ENCODE measurements at places on chromosomes 6 and 20.

GRCh38 chr20:44959638-44960102 is 527 bp downstream of the TOMM34 start:
- DNase-seq: no peak

- no peak for DNase-seq
These were observed 33.8 kb downstream of the ZNF217 start for GRCh38 chr20:53559816-53560215.

GRCh38 chr20:19815553-19815991 is 57.5 kb downstream of the RIN2 start:
- DNase-seq: peak; percentile 64

- peak; percentile 56 for DNase-seq
These were observed 16.8 kb upstream of the ARFGEF2 start for GRCh38 chr20:48904566-48905296.

- no peak for DNase-seq
These were observed 141.1 kb downstream of the SYNDIG1 start for GRCh38 chr20:24610341-24611115.

DNA sequence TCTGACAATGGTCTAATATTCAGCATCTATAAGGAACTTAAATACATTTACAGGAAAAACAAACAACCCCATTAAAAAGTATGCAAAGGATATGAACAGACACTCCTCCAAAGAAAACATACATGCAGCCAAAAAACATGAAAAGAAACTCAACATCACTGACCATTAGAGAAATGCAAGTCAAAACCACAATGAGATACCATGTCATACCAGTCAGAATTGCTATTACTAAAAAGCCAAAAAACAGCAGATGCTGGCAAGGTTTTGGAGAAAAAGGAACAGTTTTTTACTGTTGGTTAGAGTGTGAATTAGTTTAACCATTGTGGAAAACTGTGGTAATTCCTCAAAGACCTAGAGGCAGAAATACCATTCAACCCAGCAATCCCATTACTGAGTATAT is 339.0 kb upstream of the ADGRB3 start:
- no peak for DNase-seq

- no peak for DNase-seq
These were observed 445.1 kb upstream of the JAG1 start for GRCh38 chr20:11118802-11119380.

DNA sequence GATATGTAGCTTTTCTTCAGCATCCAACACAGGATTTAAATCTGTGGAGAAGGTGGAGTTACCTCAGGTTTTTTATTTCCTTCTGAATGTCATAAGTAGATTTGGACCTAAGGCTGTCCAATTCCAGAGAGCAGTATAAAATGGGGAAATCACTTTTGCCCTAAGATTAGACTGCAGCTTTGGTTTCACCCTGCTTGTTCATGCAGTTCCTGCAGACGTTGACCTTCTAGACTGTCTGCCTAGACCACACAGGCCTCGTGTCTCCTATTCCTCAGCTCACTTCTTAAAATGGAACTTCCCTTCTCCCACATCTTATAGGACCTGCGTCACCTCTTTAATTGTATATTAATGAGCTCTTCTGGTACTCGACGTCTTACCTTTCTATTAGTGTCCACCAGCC is 26.0 kb upstream of the C6orf62 start:
- no peak for DNase-seq

GRCh38 chr6:49635978-49636712 is 494 bp downstream of the RHAG start:
- no peak for DNase-seq

- DNase-seq: no peak
These were observed 90.5 kb upstream of the MBOAT1 start for GRCh38 chr6:20302702-20303251.

- DNase-seq: no peak
These were observed 231.3 kb downstream of the TFAP2C start for GRCh38 chr20:56860413-56860812.

DNA sequence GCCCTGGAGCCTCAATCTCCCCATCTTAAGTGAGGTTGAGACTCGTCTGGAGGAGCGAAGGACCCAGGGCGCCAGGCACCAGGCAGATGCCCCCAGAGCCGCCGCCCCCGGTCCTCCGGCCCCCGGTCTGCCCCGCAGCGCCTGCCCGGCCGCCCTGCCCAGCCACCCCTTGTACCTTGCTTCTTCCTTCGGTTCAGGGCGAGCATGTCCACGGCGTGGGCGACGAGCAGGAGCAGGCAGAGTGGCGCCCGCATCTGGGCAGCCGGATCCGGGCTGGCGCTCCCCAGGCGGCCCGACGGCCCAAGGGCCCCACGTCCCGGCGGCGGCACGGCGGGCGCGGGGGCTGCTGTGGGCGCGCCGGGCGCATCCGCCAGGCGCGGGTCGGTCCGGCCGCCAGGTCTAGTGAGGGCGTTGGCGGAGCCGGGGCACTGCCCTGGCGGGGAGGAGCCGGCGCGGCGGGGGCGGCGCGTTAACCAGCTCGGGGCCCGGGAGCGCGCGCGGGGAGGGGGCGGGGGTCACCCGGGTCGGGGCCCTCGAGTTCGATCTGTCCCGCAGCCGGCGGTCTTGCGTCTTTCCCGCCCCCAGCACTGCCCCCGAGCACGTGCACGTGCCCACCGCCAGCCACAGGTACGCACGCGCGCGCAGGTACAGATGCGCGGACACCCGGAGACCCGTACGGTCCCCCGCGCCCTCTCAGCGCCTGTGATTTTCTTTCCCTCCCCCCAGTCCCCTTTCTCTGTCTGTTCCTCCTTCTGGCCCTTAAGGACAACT is at the start of gene RSPO4:
RSPO4 (minus strand) TSS at position 401 of the 771 bp plus-strand sequence; CDS start at position 254, 147 bp downstream.
- no peak for DNase-seq

GRCh38 chr6:166678426-166678825 is 51.4 kb upstream of the RPS6KA2 start:
- peak; percentile 56 for DNase-seq

- DNase-seq: no peak
These were observed 59.6 kb downstream of the TIAM2 start for GRCh38 chr6:155054491-155055250.

DNA sequence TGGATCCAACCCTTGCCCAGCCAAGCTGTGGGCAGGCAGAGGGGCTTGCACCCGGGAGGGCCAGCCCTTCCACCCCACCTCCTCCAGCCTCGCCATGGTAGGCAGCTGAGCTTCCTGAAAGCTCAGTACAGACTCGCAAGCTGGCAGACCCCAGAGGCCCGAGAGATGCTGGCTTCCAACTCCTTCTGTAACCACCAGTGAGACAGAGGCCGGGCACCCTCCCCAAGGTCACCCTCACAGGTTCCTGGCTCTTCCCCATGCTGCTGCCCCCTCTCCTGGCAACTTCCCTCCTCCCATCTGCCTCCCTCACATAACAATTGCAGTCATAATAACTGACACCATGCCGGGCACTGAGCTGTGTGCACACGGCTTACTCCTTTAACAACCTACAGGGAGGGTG is 26.2 kb upstream of the NOL4L start:
- DNase-seq: no peak

DNA sequence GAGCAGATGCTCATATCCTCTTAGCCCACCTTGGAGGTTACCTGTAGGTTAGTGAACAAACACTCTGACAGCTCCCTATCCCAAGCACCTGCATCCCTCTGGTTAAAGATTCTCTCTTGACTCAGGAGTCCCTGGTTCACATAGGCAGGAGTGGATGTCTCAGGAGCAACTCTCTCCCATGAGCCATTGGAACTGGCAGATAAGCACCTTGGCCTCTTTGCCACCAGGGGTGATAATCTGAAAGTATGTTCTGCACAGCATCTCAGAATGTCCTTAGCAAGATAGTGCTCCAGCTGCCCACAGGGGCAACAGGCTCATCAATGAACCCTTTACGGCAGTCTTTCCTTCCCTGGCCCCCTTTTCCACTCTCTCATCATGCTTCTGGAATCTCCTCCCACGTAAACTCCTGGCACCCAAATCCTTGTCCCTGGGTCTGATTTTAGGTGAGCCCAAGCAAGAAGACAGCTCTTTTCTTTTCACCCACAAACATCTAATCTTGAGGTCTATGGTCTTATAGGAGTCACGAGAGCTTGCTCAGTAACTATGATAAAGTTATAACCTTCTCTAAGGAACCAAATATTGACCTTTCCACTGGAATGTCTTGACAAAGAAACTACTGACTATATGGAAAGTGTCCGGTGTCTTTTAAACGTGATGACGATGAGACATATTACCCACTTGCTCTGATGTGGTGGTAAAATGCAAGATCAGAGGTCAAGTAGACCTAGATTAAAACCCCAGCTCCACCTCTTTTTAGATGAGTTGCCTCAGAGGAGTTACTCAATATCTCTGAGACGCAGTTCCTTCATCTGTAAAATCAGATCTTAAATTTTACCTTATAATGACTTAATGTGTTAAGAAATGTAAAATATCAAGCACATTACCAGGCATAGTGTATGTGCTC is 39.8 kb upstream of the ISM1 start:
- no peak for DNase-seq

GRCh38 chr6:31740397-31741223 is 805 bp downstream of the MSH5 start:
- DNase-seq: no peak

DNA sequence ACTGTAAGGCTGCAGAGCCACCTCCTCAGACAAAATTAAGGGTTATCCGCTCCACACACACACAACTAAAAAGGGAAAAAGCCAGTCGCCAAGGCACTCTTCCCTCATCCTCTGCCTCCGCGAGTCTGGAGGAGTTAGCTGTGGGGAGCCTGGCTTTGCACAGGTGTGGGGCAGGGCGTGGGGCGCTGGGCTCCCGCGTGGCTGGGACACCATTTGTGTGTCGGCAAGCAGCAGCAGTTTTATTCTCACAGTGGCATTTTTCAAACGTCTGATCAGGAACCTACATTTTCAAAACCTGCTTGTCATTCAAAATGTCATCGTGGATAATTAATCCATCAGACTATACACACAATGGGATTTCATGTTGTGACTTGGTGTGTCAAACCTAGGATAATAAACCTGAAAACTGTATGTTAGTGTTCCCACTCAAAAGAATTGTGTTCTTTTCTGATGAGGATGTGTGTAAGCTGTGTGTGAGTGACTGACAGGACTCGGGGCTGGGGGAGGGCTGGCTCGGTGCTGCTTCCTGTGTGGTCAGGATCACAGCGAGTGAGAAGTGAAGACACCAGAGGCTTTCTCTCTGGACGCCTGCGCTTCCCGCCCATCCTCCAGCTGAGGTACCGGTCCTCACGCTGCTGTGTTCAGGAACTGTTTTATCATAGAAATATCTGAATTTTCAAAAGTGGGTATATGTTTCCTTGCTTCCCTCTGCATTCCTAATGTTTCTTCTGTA is 83.1 kb downstream of the IRF4 start:
- no peak for DNase-seq

GRCh38 chr6:33592595-33593413 is 12.7 kb upstream of the BAK1 start:
- DNase-seq: no peak

GRCh38 chr6:146938266-146938665 is 266.0 kb upstream of the STXBP5 start:
- DNase-seq: no peak

DNA sequence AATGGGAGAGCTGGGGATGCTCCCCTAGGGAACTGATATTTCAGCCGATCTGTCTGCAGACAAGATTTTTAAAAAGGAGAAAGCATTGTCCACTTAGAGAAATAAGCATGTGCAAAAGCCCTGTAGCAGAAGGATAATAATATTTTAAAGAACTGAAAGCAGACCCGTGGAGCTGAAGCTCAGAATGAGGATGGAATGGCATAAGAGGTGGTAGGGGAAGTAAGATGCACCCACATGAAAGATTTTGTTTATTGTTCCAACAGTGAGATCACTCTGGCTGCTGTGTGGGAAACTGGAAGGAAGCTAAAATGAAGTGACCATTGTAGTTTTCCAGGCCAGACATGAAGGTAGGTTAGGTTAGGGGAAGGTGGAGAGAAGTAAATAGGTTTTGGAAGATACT is 266.4 kb upstream of the PRDM1 start:
- no peak for DNase-seq

- DNase-seq: peak; percentile 81
These were observed 8.2 kb upstream of the MTHFD1L start for GRCh38 chr6:150857062-150857944.

DNA sequence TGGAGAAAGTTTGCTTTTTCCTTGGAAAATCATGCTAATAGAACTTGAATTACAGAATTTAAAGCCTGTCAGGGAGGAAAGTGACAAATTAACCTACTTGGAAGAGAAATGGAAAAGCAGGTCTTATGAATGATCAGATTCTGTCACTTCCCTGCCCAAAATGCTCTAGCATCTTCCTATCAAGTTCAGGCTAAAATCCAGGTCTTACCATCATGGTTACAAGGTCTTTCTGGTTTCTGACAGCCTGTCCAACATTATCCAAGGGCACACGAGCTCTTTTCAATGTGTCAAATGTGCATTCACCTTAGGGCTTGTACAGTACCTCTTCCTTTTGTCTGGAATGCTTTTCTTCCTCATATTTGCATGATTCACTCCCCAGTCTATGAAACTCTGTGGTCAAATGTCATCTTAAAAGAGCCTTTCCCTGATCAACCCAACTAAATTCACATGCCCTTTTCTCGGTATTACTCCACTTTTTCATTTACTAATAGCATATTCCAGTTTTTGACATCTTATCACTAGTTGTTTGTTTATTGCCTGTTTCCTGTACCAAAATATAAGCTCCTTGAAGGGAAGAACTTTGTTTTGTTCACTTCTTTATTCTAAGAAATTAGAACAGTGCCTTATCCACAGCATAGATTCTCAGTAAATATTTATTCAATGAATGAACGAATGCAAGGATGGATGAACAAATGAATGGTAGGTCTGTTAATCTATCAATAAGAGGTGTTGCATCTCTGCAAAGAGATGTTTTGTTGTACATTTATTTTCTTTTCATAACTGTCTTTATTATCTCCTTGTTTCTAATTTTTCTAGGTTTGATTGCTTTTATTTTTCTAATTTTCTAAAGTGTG is 139.5 kb downstream of the BCAS1 start:
- peak; percentile 50 for DNase-seq

DNA sequence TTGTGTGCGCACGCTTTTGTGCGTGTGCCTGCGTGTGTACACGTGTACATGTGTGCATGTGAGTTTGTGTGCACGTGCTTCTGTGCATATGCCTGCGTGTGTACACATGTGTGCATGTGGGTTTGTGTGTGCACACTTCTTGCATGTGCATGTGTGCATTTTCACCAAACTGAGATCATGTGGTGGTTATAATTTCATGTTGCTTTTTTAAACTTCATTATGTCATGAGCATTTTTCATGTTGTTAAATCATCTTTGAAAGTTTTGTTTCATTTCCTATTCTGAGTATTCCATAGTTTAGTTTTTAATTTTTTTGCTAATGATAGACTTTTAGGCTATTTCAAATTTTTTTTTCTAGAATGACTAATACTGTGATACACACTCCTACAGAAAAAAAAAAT is 6.4 kb upstream of the CST3 start:
- DNase-seq: no peak

DNA sequence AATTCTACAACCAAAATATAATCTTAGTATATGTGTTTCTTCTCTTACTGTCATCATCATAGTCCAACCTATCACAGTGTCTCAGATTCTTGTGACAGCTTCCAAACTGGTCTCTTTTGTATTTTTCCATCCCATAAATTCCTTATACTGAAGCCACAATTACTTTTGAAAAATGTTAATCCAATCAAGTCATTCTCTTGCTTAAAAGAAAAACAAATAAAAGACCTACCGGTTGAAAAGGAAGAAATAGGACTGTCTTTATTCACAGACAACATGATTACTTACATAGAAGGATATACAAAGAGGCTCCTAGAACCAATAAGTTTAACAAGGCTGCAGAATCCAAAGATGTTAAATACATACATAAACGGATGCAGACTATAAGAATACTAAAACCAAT is 339.9 kb downstream of the RNGTT start:
- DNase-seq: no peak

- peak; percentile 51 for DNase-seq
These were observed 88.7 kb upstream of the NAA20 start for GRCh38 chr20:19928328-19929011.

- DNase-seq: peak; percentile 58
These were observed 361.9 kb downstream of the BCKDHB start for GRCh38 chr6:80468398-80468797.
